ENCODE measurements at places on chromosomes 16 and 17. TPM values are rescaled to one million over a fixed set of nuclear protein-coding genes. Genes with fewer than 3 reads are reported as not detected.
A peak's percentile ranks its signal among the peaks of the same experiment; 100 is the strongest.

DNA sequence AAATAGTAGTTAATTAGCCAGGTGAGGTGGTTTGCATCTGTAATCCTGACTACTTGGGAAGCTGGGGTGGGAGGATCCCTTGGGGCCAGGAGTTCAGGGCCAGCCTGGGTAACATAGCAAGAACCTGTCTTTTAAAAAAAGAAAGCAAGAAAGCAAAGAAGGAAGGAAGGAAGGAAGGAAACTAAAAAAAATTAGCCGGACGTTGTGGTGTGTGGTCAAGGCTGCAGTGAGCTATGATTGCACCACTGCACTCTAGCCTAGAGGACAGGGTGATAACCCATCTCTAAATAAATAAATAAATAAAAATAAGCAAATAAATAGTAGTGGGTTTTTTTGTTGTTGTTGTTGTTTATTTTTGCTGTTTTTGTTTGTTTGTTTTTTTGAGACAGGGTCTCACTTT is 39.3 kb upstream of the MAP2K6 start:
- no peak for ATAC-seq

DNA sequence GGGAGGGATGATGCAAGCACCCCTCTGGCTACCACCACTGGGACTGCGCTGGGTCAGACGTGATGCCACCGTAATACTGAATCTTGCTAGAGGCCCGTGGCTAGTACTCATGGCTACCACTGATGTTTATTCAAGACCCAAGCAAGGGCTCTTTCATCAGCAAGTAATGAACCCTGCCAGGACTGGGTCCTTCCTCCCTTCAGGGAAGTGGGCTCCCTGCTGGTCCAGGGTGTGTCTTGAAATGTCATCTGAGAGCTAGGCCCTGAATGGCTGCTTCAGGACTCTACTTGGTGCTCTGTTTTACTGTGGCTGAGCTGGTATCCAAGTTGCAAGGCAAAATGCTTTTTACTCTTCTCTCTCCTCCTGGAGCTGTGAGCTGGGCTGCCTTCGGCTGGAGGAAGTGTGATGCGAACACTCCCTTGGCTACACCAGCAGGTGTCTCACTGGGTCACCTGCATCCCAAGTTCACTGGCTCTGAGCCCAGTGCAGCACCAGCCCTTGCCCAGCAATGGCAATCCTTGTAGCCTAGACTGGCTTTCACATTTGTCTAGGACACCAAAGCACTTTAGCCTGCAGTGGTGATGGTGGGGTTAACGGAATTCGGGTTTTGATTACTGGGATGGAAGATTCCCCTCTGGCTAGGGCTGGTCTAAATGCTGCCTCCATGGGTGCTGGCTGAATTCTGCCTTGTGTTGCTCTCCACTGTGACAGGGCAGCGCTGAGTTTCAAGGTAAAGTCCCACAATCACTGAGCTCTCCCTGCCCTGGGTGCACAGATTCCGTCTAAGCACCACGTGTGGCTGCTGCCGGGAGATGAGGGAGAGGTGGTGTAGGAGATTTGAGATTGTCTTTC is 98.6 kb downstream of the USP22 start:
- no peak for ATAC-seq

- no peak for ATAC-seq
These were observed 29.0 kb downstream of the GLG1 start for GRCh38 chr16:74577882-74578366.

DNA sequence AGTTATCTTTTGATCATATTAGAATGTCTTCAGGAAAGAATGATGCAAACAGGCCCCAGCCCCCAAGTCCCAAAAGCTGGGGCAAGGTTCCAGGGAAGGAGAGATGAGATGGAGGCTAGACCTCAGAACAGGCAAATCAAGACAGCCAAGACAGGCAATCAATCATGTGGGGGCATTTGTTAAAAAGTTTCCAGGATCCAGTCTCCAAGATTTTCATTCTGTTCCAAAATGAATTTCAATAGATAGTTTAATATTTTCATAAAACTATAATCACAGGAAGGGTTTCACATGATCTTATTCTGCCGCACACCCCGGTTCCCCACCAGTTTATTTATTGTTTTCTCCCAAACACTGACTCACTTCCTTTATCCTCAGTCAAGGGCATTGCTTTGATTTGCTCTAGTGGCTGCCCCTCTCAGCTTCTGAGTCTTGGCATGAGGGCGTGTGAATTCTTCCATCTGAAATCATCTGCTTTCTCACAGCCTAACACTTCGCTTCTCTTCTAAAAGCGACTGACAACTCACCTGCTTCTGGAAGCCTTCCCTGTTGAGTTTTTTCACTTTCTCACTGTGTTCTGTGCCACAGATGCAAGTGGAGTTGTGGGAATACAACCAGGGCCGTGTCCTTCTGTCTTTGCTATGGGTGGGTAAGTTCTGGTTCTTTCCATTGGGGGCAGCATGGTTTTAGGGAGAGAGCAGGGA is 12.2 kb upstream of the TERF2 start:
- peak; percentile 66 for ATAC-seq

DNA sequence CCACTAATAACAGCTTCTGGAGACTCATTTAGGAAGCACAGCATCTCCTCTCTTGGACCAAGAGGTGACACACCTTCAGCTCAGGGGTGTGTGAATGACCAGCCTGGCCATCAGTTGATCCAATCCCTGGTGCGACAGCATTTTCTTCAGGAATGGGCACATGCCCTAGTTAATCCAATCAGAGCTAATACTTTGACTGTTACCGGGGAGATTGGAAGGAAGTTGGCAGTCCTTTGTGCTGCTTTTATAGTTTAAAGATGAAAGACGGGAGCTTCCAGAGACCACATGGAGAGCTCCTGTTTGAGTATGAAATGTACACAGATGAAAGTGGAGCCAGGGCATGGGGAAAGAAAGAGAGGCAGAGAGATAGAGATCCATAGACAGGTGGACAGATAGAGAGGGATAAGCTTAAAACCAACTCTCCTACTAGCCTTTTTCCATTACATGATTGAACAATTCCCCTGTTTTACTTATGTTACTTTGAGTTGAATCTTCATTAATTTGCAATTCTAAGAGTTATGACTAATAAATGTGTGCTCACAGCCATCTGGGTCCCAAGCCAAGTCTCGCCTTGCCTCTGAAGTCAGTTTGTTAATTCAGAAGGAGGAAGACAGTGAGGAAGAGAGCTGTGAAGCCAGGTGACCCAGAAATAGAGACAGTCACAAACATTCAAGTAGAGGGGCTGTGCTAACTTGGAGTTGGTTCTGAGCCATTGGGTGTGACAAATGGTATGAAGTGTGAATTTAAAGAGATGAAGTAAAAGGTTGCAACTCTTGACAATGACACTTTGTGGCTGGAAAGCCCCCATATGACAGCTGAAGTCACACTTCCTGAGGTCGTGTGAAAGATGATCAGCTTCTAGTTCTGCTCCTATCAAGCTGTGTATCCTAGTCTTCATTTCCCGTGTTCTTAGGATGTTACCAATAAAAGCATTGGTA is 120.0 kb upstream of the GOT2 start:
- ATAC-seq, result no peak

DNA sequence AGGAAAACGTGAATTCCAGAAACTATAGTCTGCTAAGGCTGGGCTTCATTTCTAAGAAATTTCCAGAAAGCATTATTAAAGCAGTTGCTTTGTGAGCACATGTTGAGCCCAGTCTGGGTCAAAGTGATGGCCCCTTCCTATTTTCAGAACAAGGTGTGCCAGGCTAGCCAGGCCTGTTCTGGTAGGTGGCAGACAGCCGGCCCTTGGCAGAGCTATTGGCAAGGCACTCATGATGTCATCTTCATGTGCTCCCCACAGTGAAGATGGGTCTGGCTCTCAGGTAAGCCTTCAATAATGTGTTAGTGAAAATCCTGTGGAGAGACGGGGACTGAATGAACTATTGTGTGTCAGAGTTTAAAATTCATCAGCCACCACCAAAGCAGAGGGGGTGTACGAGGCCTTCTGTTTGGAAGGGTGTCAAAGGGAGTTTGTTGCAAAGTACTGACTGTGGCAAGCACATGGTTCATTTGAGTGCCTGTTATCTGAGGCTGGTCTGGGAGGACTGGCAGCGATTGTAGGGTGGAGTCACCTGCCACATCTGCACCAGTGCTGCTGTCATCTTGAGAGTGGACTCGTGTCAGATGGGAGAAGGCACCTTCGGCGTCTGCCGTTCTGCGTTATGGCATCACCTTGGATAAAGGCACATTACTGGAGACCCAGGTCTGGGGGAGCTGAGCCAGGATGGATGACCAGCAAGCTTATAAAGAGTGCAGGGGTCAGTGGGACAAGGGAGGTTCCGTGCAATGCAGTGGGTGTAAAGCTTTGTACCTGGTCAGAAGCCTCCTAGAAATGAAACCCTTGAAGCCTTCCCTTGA is 43.4 kb downstream of the KSR1 start:
- ATAC-seq, result no peak

GRCh38 chr17:59884861-59885260 is 7.9 kb downstream of the TUBD1 start:
- no peak for ATAC-seq

- ATAC-seq, result peak; percentile 94
These were observed 5.4 kb upstream of the CRYBA1 start for GRCh38 chr17:29240968-29241963.

- ATAC-seq, result no peak
These were observed 12.3 kb upstream of the ABCC12 start for GRCh38 chr16:48168075-48168474.

- no peak for ATAC-seq
These were observed 43.1 kb downstream of the DUSP14 start for GRCh38 chr17:37532756-37533155.

GRCh38 chr17:57355090-57355859 is 99.0 kb downstream of the MSI2 start:
- no peak for ATAC-seq

DNA sequence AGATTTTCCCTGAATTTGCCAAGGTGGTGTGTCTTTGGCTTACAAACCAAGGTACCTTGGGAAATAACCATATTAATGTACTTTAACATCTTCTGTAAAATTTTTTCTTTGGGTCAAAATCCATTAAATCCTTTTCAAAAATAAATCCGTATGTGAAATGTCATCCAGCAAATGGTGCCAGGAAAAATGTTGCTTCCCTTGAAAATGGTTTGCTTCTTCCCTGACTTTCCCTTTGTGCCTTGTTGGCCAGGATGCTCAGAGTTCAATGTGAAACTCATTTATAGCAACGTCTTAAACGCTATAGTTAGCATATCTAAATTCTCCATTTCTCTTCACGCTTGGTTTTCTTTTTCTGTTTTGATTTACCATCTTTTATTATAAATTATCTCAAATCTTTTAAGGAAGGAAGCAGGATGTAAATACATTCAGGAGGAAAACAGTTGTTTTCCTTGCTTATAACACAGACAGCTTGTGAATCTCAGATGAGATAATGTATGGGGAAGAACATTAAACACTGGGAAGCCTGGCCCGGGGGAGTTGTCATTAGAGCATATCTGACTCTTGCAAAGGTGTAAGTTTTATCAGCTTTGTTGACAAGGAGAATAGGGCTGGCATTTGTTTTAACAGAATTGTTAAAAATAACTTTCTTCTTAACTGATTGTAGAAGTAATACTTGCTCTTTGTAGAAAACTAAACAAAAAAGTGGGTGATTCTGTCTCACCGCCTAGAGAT is 42.1 kb downstream of the GPRC5B start:
- ATAC-seq, result no peak

DNA sequence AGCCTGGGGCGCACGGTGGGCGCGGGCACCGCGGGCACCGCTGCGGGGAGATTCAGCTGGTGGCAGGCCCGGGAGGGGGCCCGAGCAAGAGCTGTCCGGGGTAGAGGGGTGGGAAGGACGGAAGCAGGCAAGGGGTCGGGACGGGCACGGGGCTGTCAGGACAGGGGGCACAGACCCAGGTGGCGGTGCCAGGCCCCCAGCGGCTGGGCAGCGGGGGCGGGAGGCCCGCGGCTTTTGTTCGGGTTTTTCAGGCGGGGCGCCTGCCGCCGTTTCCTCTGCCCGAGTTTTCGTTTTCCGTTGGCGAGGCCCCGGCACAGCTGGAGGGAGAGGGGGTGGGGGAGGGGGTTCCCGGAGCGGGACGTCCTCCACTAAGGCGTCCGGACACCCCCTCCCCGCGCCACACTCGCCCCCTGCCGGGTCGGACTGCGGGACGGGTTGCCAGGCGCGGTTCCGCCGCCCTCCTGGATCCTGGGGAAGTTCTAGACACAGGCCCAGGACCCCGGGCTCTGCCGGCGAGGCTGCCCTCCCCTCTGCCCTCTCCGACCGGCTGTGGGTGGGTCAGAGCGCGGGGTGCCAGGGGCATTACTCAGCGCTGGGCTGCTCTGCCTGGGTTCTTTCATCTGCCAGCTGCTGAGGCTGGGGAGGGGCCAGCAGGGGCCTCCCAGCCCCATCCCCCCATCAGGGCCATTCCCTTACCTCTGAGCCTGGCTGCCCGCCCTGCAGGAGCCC is 543 bp downstream of the ARHGAP23 start:
- ATAC-seq, result peak; percentile 68

GRCh38 chr17:57948555-57949420 is 6.4 kb downstream of the CUEDC1 start:
- peak; percentile 78 for ATAC-seq

DNA sequence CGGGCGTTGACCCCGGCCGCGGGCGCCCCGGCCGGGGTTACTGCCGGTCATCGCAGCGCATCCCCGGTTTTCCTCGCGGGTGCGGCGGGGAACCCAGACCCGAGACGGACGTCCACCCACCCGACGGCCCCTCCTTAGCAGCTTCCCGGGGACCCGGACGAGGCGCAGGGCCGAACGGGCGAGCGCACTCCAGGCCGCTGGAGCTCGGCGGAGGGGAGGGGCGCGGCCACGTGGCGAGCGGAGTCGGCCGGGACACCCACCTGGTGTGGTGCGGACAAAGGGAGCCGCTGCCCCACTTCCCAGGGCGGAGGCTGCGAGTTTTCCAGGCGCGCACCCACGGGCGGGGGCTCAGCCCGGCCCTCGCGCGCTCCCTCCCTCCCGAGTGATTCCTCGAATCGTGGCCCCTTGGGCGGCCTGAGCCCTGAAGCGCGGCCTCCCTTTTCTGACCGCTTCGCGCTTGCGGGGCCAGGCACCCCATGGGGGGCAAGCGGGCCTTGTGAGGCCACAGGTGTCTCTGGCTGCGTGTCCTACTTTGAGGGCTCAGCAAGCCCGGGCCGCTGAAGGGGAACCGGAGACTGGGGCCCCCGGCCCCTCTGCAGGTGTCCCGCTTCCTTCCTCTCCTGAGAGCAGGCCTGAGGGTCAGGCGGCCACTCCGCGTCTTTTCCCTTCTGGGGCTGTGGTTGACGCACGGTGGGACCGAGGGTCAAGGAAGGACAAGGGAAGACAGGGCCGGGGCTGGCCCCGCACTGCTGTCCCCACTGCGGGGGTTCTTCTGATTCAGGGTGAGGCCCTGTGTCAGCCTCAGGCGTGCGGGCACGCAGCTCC is 1.1 kb upstream of the FASN start:
- peak; percentile 3 for ATAC-seq

Gene GSDMA
- 1.6 TPM for total RNA-seq

Gene CHST5
- not detected for total RNA-seq

Gene GAST
- not detected for total RNA-seq

Gene GPRC5B
- total RNA-seq, result 29.2 TPM

Gene SLC6A4
- total RNA-seq, result 0.04 TPM

Gene NEUROD2
- total RNA-seq, result not detected

Gene LYRM9
- total RNA-seq, result 30.3 TPM

Gene TMEM256
- 31.1 TPM for total RNA-seq

Gene MMP28
- 115 TPM for total RNA-seq

Gene CHD9
- total RNA-seq, result 46.8 TPM

Gene SPPL2C
- total RNA-seq, result not detected

Gene GGT6
- total RNA-seq, result 0.27 TPM

Gene PRAC2
- total RNA-seq, result not detected

Gene ZNF423
- total RNA-seq, result 7.3 TPM
